Thoracic aorta endothelial cell (primary cell): ENCODE measurements at places on chromosomes 13 and 19. TPM values are rescaled to one million over a fixed set of nuclear protein-coding genes. Genes with fewer than 3 reads are reported as not detected.

The CEACAM16 gene
- not detected in 2 replicates for total RNA-seq

The IFNL1 gene
- total RNA-seq = not detected in 2 replicates

The ZNF880 gene
- total RNA-seq = 9.5 and 11.8 TPM in 2 replicates

The FSD1 gene
- total RNA-seq = 16.0 and 18.1 TPM in 2 replicates

The PSG11 gene
- total RNA-seq = not detected in 2 replicates

The IGFL2 gene
- not detected in 2 replicates for total RNA-seq

The ZNF541 gene
- 0.14 TPM in 1 of 2 replicates, not detected in the other for total RNA-seq

The ZNF566 gene
- total RNA-seq = 10.4 and 10.5 TPM in 2 replicates

The HSPB6 gene
- 0.53 and 0.65 TPM in 2 replicates for total RNA-seq

The GIPC3 gene
- total RNA-seq = 0.79 and 0.93 TPM in 2 replicates

The TBC1D17 gene
- total RNA-seq = 10.3 and 12.1 TPM in 2 replicates

The ZNF625 gene
- total RNA-seq = 10.1 and 13.3 TPM in 2 replicates

The LSR gene
- 0.27 and 0.36 TPM in 2 replicates for total RNA-seq

The LATS2 gene
- total RNA-seq = 54.9 and 61.8 TPM in 2 replicates

The CEACAM4 gene
- not detected in 2 replicates for total RNA-seq

The CLDND2 gene
- not detected in 2 replicates for total RNA-seq

The NLRP7 gene
- under 0.01 TPM in 1 of 2 replicates, not detected in the other for total RNA-seq

The ZNF468 gene
- total RNA-seq = 19.0 and 27.3 TPM in 2 replicates

The CD37 gene
- not detected in 2 replicates for total RNA-seq

The MVB12A gene
- total RNA-seq = 29.5 and 40.0 TPM in 2 replicates

The MEDAG gene
- total RNA-seq = 13.0 and 20.5 TPM in 2 replicates

The MUC16 gene
- total RNA-seq = not detected in 2 replicates

The ZNF208 gene
- total RNA-seq = 0.13 and 0.14 TPM in 2 replicates

The ANKLE1 gene
- total RNA-seq = 1.5 and 1.6 TPM in 2 replicates

The TEX26 gene
- not detected in 2 replicates for total RNA-seq

The FBXO46 gene
- 9.8 and 12.1 TPM in 2 replicates for total RNA-seq

The TMEM86B gene
- total RNA-seq = 1.4 and 1.7 TPM in 2 replicates

The WASF3 gene
- total RNA-seq = 23.0 and 24.3 TPM in 2 replicates

The TRIP10 gene
- total RNA-seq = 51.2 and 53.1 TPM in 2 replicates

The GSX1 gene
- not detected in 2 replicates for total RNA-seq

The PNMA8C gene
- total RNA-seq = 0.07 TPM in 1 of 2 replicates, not detected in the other

The PSG3 gene
- total RNA-seq = not detected in 2 replicates
